ENCODE measurements at places on chromosomes 2 and 18. TPM values are rescaled to one million over a fixed set of nuclear protein-coding genes. Genes with fewer than 3 reads are reported as not detected.

Gene POTEI
- total RNA-seq, result not detected

DNA sequence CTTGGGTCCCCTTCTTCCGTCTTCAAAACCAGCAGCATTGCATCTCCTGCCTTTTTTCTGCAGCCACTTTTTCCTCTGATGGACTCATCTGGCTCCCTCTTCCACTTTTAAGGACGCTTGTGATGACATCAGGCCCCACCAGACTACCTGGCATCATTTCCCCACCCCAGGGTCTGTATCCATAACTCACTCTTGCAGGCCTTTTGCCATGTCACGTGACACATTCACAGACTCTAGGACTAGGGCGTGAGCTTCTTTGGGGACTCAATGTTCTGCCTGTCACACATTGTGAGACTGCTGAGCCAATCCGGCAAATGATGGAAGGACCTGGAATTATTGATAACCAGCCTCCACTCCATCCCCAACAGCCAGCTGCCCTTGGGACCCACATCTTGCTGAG, 23.6 kb downstream of the NPPC start:
- H3K36me3 ChIP-seq, result no peaks in the 10 kb centered on the region
- H3K4me3 ChIP-seq, result no peak overlapping the region
- H3K4me1 ChIP-seq, result no peaks in the 10 kb centered on the region
- peaks cover 2% of the 10 kb centered on the region for H3K27me3 ChIP-seq
- no peak overlapping the region for H3K27ac ChIP-seq

Gene FAP
- not detected for total RNA-seq

- peak overlapping the region; percentile 99 for H3K27ac ChIP-seq
- no peak for DNase-seq
- H3K4me1 ChIP-seq, result peaks cover 56% of the 10 kb centered on the region
- no peaks in the 10 kb centered on the region for H3K27me3 ChIP-seq
- no peak overlapping the region for H3K4me3 ChIP-seq
- no peaks in the 10 kb centered on the region for H3K36me3 ChIP-seq
Observed at GRCh38 chr2:30222636-30223360, 8.5 kb upstream of the LBH start.

Gene TMEM247
- total RNA-seq, result not detected

GRCh38 chr2:47272031-47272864, 117.1 kb upstream of the STPG4 start:
- H3K27me3 ChIP-seq, result no peaks in the 10 kb centered on the region
- no peaks in the 10 kb centered on the region for H3K4me1 ChIP-seq
- H3K4me3 ChIP-seq, result peak overlapping the region; percentile 46
- no peaks in the 10 kb centered on the region for H3K36me3 ChIP-seq
- H3K27ac ChIP-seq, result no peak overlapping the region
- DNase-seq, result peak; percentile 60

- peaks cover 83% of the 10 kb centered on the region for H3K4me1 ChIP-seq
- H3K4me3 ChIP-seq, result no peak overlapping the region
- H3K36me3 ChIP-seq, result peaks cover 80% of the 10 kb centered on the region
- DNase-seq, result no peak
- H3K27ac ChIP-seq, result no peak overlapping the region
Observed at GRCh38 chr18:48944634-48945033, 6.1 kb downstream of the SMAD7 start.

- H3K36me3 ChIP-seq, result peaks cover 16% of the 10 kb centered on the region
- DNase-seq, result peak; percentile 66
- H3K4me1 ChIP-seq, result peaks cover 18% of the 10 kb centered on the region
- H3K4me3 ChIP-seq, result peak overlapping the region; percentile 76
Observed at GRCh38 chr18:79393635-79394533, 1.8 kb upstream of the NFATC1 start.

Gene CNDP1
- total RNA-seq, result not detected

GRCh38 chr2:42055573-42056514, 8.0 kb downstream of the PKDCC start:
- no peak overlapping the region for H3K4me3 ChIP-seq
- H3K4me1 ChIP-seq, result no peaks in the 10 kb centered on the region
- H3K27me3 ChIP-seq, result peaks cover 2% of the 10 kb centered on the region
- no peak for DNase-seq
- H3K36me3 ChIP-seq, result no peaks in the 10 kb centered on the region

DNA sequence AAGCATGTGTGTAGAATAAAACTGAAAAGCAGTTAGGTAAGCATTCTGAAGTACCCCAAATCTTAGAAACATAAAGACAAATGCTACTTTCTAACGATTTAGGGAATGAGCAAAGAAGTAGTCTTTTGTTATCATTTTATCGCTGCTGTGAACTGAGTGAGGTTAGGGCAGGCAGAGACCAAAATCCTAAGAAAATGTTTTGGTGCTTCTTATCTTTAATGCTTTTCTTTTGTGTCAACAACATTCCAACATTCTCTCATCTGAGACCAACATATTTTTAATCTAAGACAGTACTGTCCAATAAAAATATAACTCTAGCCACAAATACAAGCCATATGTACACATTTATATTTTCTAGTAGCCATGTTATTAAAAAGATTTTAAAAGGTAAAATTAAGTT, 789.4 kb upstream of the PIK3C3 start:
- no peak for DNase-seq
- H3K27me3 ChIP-seq, result no peaks in the 10 kb centered on the region
- no peaks in the 10 kb centered on the region for H3K4me1 ChIP-seq

Gene RAMP1
- 1.0 TPM for total RNA-seq

DNA sequence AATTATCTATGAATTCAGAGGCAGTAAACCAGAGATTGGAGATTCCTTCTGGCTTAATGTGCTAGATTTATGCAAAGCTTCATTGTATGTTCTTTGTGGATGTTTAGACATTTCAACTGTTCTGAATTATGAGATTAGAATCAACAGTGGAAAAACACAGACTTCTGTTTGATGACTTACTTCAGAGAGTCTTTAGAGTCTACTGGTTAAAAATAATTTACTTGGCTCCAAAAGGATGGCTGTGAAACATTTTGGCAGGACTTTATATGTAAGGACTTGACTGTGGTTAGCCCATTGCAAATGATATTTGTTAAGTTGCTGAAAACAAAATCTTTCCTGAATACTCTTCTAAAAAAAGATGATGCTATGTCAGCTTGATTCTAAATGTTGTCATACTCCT, 25.5 kb upstream of the LRRC30 start:
- no peak for DNase-seq
- no peak overlapping the region for H3K27ac ChIP-seq
- H3K27me3 ChIP-seq, result no peaks in the 10 kb centered on the region
- no peak overlapping the region for H3K4me3 ChIP-seq
- no peaks in the 10 kb centered on the region for H3K4me1 ChIP-seq

DNA sequence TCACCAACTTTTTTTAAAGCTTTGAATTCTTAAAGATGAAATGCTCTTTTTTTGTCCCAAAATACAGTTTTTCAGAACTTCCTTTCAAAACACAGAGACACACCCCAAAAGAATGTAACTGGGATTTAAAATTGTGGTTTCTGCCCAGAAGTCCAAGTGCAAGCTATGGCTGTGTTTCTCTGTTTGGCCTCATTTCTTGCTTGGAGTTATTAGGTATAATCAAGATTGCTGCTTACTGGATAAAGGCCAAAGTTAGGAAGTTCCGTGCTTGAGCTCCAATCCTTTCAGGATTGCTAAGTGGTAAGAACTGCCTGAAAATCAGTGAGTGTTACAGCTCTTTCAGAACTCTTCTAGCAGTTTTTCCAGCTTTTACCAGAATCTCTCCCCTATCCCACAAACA, 16.9 kb downstream of the ZBTB7C start:
- no peak overlapping the region for H3K27ac ChIP-seq
- no peak overlapping the region for H3K4me3 ChIP-seq
- H3K27me3 ChIP-seq, result peaks cover 33% of the 10 kb centered on the region
- H3K4me1 ChIP-seq, result no peaks in the 10 kb centered on the region

Gene AFF3
- 3.5 TPM for total RNA-seq

- DNase-seq, result no peak
- peaks cover 2% of the 10 kb centered on the region for H3K27me3 ChIP-seq
- H3K36me3 ChIP-seq, result no peaks in the 10 kb centered on the region
- H3K4me3 ChIP-seq, result no peak overlapping the region
- no peaks in the 10 kb centered on the region for H3K4me1 ChIP-seq
Observed at GRCh38 chr18:24877546-24877945, 417.1 kb downstream of the HRH4 start.

Gene MGAT4A
- 59.0 TPM for total RNA-seq

DNA sequence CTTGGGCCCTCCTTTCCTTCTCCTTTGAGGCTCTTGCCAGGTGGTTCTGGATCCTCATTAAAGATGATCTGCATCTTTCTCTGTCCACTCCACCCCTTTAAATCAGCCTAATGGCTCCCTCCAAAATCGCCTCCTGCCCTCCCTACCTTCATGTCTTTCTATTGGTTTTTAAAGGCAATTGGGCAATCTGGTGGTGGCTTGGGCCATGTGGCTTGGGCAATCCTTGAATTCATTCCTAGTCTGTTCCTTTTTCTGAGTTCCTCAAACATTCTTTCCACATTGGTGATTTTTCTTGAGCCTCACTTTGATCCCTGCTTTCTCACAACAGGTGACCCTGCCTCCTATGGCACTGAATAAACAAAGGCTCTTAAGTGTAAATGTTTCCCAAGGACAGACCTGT, 266.2 kb upstream of the REV1 start:
- no peak overlapping the region for H3K27ac ChIP-seq
- no peaks in the 10 kb centered on the region for H3K27me3 ChIP-seq
- H3K4me1 ChIP-seq, result no peaks in the 10 kb centered on the region
- DNase-seq, result no peak
- H3K4me3 ChIP-seq, result no peak overlapping the region
- H3K36me3 ChIP-seq, result no peaks in the 10 kb centered on the region

Gene IL36A
- not detected for total RNA-seq

DNA sequence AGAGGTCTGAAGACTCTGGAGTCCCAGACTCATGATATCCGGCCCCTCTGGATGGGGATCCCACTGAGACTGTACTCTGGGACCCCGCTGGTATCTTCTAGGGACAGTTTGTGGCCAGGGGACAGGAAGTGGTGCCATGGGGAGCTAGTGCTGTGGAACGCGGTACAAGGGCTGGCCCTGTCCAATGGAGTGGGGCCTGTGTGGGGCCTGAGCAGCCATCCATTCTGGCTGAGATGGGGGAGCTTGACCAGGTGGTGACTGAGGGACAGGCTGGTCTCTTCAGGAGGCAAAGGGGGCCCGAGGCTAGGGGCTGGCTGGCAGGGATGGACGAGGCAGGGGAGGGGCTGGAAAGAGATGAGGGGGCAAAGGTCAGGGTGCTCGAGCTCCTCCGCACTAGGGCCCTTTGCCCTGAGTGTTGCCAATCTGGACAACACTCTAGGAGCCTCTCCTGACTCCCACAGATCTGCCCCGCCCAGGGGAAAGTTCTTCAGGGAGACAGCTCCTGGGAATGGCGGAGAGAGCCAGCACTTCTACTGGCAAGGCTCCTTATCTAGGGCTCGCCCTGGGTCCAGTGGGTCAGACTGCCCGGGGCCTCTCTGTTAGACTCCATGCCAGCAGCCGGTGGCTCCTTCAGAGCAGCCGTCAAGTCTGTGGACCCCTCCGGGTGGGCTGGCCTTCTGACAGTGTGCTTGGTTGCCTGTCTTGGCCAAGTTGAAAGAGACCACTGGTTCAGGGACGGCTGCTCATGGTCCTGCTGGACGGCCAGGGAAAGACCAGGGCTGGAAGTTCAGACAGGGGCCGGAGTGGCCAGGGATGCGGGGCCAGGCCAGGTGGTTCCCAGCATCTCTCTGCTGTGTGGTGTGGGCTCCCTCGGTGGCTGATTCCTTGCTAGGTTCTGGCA, 12.3 kb downstream of the MALL start:
- H3K27me3 ChIP-seq, result peaks cover 29% of the 10 kb centered on the region
- H3K4me3 ChIP-seq, result no peak overlapping the region
- H3K4me1 ChIP-seq, result peaks cover 3% of the 10 kb centered on the region
- no peaks in the 10 kb centered on the region for H3K36me3 ChIP-seq
- H3K27ac ChIP-seq, result no peak overlapping the region

Gene HRH4
- not detected for total RNA-seq

DNA sequence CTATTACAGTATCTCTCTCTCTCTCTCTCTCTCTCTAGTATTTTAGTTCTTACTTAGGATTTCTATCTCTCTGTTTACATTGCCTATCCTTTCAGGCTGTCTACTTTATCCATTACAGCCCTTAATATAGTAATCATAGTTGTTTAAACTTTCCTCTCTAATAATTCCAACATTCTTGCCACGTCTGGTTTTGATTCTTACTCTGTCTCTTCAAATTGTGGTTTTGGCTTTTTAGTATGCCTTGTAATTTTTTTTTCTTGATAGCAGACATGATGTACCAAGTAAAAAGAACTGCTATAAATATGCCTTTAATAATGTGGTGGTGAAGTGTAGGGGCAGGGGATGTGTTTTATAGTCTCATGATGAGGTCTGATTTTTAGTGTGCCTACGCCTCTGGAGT, 1809.5 kb upstream of the CELF4 start:
- no peaks in the 10 kb centered on the region for H3K36me3 ChIP-seq
- no peaks in the 10 kb centered on the region for H3K27me3 ChIP-seq

DNA sequence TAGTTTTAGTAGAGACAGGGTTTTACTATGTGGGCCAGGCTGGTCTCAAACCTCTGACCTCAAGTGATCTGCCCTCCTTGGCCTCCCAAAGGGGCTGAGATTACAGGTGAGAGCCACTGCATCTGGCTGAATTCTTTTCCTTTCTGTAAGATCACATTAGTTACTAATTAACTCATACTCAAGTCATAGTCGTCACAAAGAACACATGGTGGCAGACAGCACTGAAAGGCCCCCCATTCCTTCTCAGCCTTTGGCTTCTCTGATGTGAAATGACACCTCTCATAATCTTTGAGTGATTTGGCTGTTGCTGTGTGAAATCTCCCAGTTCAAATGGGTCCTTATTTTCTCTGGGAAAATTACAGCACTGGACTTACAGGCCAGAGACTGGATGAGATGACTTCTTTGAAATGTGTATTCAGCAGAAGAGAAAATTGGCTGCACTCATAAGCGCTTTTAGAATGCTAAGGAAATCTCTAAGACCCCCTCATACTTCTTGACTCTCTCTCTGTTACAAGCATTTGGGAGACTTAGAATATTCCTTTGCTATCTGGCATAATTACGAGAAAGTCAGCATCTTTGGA, 764.8 kb downstream of the RNF144A start:
- no peak overlapping the region for H3K27ac ChIP-seq
- no peaks in the 10 kb centered on the region for H3K27me3 ChIP-seq
- H3K4me3 ChIP-seq, result no peak overlapping the region
- peaks cover 16% of the 10 kb centered on the region for H3K4me1 ChIP-seq

DNA sequence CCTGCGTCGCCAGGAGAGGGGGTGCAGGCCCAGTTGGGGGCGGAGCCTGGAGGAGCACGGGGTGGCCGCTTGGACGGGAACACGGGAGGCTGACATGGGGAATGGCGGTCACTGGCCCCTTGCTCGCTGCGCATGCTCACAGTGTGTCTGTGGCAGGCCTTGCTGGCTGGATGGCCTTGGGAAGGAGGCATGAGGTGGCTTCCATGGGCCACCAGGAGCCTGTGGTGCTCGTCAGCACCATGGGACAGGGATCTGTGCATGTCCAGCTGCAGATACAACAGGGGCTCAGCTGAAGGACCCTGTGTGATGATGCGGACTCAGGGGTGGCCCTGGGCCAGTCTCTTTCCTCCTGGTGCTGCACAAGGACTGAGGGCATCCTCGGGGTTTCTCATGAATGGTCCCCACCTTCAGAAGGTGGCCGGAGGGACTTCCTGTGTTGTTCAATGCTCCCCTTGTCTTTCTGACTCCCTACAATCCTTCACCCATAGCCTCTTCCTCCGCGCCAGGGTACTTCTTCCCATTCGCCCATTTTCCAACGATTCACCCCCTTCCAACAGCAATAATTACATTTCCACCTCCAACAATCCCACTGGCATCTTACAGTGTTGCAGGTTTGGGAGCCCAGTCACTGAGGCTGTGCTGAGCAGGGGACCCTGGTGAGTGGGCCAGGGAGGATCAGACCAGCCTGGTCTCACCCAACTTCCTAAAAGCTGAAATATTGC, 3.4 kb upstream of the SP140L start:
- no peak for DNase-seq
- peaks cover 59% of the 10 kb centered on the region for H3K4me1 ChIP-seq
- peaks cover 11% of the 10 kb centered on the region for H3K36me3 ChIP-seq
- no peaks in the 10 kb centered on the region for H3K27me3 ChIP-seq
